NCI-H1105 treated with DMSO at 0.1 percent for 48 hours (cell line): ENCODE measurements at places on chromosomes 11 and 22.

- no peak for DNase-seq
These were observed 1.1 kb downstream of the GLYAT start for GRCh38 chr11:58730507-58731089.

- no peak for DNase-seq
These were observed 20.2 kb upstream of the TREH start for GRCh38 chr11:118699506-118700220.

DNA sequence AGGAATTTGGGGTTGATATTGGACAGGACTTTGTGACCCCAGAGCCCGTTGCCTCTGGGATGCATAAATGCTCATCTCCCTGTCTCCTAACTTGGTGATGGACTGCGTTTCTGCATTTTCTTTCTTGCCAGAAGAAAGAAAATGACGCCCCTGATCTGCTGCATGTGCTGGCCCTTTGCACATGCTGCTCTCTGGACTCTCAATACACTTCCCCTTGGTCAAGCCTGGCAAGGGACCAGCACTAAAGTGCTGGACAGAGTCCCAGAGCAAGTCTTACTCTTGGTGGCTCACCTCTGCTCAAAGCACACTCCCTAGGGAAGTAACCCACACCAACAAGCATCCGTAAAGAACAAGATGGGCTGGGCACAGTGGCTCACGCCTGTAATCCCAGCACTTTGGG is 40.7 kb downstream of the MYH9 start:
- DNase-seq: no peak

DNA sequence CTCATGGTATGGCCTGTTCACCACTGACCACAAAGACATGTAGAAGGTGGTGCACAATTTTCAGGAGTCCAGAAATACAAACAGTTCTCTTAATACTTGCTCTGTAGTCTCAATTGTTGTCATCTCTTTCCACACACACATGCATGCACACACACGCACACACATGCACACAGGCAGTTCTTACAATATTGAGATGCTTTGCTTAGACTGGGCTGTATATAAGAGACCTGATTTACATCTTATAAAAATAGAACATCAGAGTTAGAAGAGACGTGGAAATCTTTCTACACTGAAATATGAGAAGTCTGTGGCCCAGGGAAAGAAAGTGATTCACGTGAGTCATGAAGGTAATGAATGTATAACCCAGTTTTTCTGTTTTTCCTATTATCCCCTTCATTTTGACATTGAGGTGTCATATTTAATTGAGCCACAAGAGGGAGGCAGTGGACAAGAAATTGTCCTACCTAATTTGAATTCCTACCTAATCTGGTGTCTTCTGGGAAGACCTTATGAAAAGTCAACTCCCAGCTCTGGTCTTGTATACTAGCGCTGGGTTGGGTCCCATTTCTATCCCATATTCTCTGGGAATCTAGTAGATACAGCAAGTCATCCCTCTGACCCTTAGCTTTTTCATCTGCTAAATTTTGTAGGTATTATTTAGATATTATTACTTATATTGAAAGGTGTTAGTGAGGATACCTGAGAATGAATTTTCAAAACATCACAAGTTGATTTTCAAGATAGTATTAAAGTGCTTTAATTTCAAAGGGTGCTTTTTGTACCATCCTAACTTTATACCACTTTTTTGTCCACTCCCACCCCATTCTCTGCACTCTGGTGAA is 14.9 kb upstream of the MS4A4A start:
- DNase-seq: peak; percentile 57

DNA sequence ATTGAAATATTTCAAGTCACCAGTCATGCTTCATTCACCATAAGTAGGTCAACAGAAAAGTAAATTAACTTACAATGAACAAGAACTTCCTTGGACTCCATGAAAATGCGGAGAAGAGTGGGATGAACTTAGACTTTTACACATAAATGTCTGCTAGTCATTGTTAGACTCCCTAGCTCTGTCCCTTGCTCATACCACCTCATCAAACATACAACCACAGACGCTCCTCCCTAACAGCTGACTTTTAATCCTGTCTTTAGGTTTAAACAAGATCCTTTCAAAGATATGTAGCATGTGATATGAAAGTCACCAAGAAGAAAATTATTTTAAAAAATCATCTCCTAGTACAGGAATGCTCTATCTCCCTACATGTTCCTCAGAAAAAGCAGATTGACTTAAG is 248.1 kb downstream of the DLG2 start:
- no peak for DNase-seq

- peak; percentile 81 for DNase-seq
These were observed 576 bp upstream of the SC5D start for GRCh38 chr11:121291896-121292494.

- no peak for DNase-seq
These were observed 3.7 kb downstream of the ASPHD2 start for GRCh38 chr22:26432619-26433311.
